ENCODE measurements at places on chromosomes 11 and 22. TPM values are rescaled to one million over a fixed set of nuclear protein-coding genes. Genes with fewer than 3 reads are reported as not detected.

DEFB131B gene
- polyA plus RNA-seq: not detected

DDIAS gene
- 2.5 TPM for polyA plus RNA-seq

DNA sequence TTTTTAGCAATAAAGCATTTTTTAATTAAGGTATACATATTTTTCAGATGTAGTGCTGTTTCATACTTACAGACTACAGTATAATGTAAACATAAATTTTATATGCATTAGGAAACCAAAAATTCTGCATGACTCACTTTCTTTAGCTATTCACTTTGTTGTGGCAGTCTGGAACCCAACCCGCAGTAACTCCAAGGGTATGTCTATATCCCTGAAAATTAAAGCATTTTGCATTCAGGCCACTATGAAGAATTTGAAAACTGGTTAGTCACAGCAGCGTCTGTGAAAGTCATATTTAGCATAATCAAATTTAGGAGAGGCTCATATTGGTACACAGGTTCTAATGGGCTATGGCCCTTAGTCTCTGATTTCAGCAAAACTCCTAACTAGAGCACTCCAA is 46.8 kb downstream of the BBOX1 start:
- no peak for DNase-seq

DNA sequence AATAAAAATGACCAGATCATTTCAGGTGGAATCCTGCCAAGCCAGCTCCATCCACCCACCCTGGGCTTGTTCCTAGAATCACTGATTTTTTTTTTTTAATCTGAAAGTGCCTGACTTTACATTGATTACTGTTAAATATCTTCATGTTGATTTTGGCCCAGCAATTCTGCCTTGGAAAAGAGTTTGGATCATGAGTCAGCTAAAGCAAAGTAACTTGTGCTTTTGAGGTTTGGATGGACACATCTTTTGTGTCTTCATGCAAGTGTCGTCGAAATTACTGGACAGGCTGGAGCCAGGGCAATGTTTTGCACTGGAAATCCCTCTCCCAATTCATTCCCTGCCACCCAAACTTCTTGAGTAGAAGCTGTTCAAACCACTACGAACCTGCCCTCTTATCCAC is 164.0 kb upstream of the SYT13 start:
- DNase-seq: no peak

DNA sequence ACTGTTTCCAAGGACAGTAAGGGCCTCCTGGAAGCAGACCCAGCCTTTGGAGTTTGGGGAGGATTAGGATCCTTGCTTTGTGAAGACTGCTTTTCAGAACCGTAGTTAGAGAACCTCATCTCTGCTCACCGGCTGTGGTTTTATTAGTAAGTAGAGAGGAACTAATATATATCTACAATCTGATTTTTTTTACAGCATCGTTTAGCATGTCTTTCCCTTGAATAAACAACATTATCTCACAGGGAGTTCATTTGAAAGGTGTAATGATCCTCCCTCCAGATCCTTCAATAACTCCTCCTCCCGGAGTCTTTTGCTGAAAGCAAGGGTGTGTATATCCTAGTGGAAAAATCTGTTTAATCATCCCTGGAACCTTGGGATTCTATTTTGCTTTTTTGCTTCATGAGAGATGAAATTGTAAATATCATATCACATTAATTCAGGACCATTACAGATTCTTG is 132.7 kb downstream of the DBX1 start:
- DNase-seq: peak; percentile 23

GRCh38 chr11:32386770-32387377 is 48.5 kb downstream of the WT1 start:
- no peak for DNase-seq

DNA sequence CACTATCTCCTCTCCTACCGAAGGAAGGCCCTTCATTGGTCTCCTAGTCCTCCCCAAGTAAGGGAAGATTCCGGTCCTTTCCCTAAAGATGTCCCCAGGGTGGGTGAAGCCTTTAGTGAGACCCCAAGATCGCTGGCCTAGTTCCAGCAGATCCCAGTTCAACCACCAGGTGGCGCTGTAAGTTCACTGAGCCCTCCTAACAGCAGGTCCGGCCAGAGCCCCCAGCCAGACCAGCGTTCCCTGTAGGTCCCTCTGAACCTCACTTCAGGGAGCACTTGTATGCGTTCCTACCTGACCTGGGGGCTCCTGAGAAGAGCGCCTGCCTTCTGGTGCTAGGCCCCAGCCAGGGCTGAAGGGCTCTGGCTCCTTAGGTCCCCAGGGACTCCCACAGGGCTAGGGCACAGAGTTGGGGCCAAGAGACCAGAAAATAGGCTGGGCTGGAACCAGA is 38.1 kb downstream of the LMO1 start:
- DNase-seq: peak; percentile 35

All from large intestine (tissue), 12 donors.